ENCODE measurements at places on chromosomes 7 and 10.

DNA sequence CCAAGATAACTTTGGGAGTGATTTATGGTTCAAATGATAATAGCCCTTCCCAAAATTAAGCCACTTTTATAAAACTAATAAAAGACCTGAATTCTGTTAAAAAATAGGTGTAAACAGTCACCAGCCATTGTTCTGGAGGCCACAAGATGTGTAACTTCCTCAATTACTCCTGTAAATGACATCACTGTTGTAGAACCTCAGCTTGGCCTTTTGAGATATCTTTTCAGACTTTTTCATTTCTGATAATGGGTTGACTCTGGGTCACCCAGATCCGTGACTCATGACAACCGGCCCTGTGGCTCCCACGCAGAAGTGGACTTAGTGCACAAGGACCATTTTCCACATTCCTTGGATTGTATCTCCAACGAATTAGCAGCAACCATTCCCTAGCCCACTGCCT, 106.6 kb downstream of the DKK1 start:
- no peak for DNase-seq

DNA sequence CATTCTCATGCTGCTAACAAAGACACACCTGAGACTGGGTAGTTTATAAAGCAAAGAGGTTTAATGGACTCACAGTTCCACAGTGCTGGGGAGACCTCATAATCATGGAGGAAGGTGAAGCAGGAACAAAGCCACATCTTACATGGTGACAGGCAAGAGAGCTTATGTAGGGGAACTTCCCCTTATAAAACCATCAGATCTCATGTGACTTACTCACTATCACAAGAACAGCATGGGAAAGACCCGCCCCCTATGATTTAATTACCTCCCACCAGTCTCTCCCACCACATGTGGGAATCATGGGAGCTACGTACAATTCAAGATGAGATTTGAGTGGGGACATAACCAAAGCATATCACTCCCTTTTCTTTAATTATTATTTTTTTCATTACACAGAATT, 16.6 kb downstream of the COL28A1 start:
- DNase-seq = no peak

- DNase-seq = no peak
These were observed 93.5 kb downstream of the PCGF5 start for GRCh38 chr10:91313796-91314485.

DNA sequence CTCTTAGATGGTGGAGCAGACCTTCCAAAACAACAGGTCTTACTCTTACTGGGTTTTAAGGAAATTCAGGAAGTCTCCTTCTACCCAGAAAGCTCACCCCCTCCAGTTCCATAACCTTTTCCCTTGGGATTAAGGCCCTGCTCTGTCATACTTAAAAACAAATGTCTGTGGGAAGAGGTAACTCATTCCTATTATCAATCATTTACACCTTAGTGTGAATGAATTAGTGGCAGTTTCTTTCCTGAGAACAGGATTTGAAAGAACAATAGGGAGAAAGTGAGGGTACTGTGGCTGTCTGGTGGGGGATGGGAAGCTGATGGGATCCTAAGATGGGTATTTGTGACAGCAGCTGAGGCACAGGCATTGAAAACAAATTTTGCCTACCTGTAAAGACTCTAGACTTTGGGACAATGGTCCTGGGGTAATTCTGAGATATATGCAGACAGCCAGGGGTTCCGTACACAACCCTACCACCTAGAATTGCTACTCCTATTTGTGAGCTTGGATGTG, 22.2 kb upstream of the PDLIM1 start:
- DNase-seq = no peak

GRCh38 chr7:135994466-135995205, 17.5 kb upstream of the MTPN start:
- no peak for DNase-seq

GRCh38 chr7:82164813-82165212, 278.8 kb downstream of the CACNA2D1 start:
- DNase-seq = peak; percentile 77

GRCh38 chr7:2237109-2237602, 4.4 kb upstream of the MAD1L1 start:
- no peak for DNase-seq

- no peak for DNase-seq
These were observed 3.7 kb downstream of the PLXNA4 start for GRCh38 chr7:132572526-132572925.

GRCh38 chr10:125133696-125134482, 26.5 kb downstream of the CTBP2 start:
- no peak for DNase-seq

DNA sequence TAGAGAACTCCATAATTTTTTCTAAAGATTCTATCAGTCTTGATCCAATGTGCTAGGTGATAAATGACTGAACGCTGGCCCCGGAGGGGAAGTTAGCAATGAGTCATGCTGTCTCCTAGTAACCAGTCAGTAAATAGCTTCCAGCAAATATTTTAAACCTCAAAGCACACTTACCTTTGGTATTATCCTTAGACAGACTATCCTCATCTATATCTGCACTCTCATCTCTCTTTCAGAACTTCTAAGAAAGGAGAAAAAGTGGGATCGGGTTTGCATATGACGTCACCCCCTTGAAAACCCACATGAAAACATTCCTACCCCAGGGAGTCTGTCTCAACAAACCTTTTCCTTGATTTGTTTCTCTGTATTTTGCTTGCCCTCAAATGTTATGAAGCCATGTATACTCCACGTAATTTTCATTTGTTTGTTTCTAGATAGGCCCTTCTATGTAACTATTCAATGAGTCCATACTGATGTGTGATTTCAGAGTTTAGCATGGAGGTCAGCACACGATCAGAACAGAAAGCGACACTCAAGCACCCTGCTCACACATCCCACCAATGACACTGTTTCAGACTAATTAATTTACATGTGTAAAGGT, 174.9 kb upstream of the NRP1 start:
- DNase-seq = no peak

Data from NCI-H1105 treated with DMSO at 0.1 percent for 48 hours (cell line).